ENCODE measurements at places on chromosomes 7 and 10.

- no peak for DNase-seq
Observed at GRCh38 chr10:90924552-90924951, 3.7 kb upstream of the ANKRD1 start.

- no peak for DNase-seq
Observed at GRCh38 chr7:16728811-16729210, 24.7 kb upstream of the TSPAN13 start.

DNA sequence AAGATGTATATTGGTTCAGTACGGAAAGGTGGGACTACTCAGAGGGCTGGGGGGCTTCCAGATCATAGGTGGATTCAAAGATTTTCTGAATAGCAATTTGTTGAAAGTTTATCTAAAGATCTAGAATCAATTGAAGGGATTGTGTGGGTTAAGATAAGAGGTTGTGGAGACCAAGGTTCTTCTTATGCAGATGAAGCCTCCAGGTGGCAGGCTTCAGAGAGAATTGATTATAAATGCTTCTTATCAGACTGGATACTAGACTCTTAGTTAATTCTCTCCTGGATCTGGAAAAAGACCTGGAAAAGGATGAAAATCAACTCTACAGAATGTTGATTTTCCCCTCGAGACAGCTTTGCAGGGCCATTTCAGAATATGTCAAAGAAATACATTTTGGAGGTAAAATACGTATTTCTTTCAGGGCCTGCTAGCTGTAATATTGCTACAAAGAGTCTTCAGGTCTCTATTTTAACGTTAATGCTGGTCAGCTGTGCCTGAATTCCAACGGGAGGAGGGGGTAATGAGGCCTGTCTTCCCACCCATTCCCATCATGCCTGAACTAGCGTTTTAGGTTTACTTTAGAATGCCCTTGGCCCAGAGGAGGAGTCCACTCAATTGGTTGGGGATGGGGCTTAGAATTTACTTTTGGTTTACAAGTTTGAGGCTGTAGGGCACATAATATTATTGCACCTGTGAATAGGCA is 12.8 kb upstream of the GPR15LG start:
- DNase-seq: no peak

- DNase-seq: no peak
Observed at GRCh38 chr7:70776627-70777101, 355.3 kb upstream of the GALNT17 start.

- DNase-seq: no peak
Observed at GRCh38 chr10:61899997-61900828, 1.3 kb upstream of the ARID5B start.

DNA sequence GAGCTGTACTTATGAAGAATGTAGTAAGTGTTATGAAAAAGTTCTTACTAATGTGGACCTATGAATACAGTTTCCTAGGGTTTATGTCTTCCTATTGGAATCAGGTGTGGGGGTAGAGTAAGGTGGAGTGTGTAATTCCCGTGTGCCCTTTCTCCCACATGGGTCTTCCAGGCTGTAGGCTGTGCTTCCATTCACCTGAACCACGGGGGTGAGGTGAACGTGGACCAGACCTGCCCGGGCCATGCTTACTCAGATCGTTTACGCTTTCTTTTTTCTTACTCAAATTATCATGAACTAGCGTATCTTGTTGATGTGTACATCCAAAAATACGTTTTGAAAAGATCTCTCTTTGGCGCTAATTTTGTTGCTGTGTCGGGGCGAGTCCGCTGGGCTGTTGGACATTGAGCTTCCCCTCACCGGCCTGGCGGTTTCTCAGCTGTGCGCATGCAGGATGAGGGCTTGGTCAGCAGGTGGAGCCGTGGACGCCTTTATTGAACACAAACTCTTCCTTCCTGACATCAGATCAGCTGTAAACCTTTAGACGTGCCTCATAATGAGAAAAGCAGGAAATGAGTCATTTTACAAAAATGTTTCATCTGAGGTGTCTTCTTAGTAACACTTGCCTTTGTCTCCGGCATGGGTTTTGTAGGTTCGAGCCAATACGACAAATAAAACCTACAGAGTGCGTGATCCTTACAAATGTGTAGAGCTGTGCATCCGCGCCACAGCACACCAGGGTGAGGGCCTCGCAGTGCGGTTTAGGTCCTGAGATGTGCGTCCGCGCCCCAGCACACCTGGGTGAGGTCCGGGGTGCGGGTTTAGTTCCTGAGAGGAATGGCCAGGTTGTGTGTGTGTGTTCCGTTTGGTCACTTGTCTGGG is 53.8 kb downstream of the WDR37 start:
- peak; percentile 53 for DNase-seq

DNA sequence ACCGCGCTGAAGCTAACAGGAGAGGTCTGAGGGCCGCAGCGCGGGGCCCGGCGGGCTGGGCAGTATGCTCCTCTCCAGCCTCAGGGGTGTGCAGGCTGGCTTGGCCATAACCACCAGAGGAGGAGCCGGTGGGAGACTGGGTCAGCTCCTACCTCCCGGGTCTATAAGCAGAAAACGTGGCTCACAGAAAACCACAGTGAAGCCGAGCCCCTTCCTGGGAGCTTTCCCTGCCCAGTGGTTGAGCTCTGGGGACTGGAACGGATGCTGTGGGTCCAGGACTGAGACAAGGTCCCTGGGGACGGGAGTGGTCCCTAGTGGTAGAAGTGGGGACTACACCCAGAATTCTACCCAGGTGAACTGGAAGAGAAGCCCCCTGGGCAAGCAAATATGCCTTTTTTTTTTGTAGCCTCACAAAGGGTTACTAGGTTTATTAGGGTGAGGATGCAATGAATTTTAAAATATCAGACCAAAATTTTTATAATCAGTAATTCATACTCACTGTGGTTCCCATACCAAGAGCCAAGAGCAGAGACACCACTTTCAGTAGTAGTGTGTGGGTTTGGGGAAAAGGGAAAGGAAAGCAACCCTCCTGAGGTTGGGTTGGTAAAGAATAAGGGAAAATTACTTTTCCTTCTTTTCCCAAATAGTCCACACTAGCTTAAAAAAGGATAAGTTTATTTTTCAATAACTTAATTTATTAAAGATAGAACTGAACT is 67.9 kb upstream of the PRKCQ start:
- peak; percentile 32 for DNase-seq

DNA sequence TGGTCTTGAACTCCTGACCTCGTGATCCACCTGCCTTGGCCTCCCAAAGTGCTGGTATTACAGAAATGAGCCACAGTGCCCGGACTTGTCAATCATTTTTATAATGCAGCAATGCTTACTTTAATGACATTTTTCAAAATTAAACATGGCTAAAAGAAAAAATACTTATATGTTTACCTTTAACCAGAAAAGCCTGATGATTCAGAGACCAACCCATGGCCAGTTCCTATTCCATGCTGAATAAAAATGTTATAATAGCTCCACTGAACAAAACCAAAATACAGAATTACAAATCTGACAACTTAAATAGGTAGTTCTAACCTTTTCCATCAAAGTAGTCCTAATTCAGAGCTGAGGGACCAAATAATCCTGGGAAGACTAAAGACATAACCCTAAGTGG is 21.6 kb downstream of the ZNF438 start:
- DNase-seq: no peak

- DNase-seq: no peak
Observed at GRCh38 chr7:114084472-114085312, 165.9 kb upstream of the PPP1R3A start.

DNA sequence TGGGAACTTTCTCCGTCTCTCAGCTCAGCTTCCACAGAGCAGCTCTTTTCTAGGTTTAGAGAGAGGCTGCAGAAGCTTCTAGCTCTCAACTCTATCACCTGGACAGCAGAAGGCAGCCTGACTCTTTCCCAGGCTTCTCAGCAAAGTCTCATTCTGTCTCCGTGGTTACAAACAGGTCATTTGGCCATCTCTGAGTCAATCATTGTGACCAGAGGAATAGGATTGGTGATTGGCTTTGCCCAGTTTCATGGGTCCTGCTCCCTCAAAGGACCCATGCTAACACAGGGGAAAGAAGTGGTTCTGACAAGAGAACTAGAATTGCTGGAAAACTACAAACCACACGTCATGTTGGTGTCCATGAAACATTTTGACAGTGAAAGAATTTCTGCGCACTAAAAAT is 43.6 kb downstream of the PRR15 start:
- no peak for DNase-seq

Data from stimulated activated CD4-positive, alpha-beta T cell treated with anti-CD3 and anti-CD28 coated beads, Interleukin-1b, Interleukin-23, amount 100 ng/mL, for 1 hour (primary cell).